AG10803 (cell line): ENCODE measurements at places on chromosomes 3 and 15.

DNA sequence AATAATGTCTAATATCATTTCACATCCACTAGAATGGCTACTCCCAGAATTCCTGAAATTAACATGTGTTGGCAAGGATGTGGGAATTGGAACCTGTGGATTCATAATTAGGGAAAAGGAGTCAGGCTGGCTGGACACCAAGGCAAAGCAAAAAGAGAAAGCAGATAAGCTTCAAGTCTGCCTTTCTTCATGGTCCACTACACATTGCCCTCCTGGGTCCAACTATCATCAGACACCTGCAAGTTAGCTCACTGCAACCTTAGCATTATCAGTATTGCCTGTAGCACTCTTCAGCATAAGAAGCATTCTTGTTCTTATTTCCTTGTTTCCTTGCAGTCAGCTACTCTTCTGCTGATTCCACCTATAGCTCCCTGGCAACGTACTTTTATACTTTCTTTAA, 124.3 kb downstream of the ZNF280D start:
- no peak for DNase-seq

DNA sequence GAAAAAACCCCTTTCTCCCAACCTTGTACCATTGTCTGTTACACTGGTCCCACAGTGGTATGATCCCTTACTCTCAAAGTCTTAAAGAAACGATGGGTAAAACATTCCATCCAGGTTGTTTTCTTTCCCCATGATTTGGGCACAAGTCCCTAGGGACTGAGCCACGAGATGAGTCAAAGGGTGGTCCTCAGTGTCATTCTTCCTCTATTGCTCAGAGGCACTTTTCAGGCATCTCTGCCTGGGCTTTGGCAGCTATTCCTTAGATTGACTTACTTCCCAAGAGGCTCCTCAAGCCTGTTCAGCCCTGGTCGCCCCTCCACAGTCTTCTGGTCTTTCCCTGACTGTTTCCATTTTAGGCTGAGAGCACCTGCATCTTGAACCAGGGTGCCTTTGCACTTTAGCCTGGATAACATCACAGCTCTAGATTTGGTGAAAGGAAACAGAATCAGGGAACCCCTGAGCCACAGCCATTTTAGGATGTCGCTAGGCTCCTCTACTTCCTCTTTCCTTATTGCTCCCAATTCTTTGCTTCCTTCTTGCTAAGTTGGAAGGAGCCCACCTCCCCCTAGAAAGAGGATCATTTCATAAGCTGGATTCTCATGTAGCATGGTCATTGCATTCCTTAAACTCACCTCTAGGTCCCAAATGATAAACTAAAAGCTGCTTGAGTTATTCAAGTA, 131.0 kb upstream of the TPRG1 start:
- no peak for DNase-seq

- peak; percentile 11 for DNase-seq
These were observed 110.9 kb downstream of the SEC22A start for GRCh38 chr3:123312331-123313265.

GRCh38 chr3:4776399-4776979, 202.7 kb upstream of the BHLHE40 start:
- DNase-seq = no peak

GRCh38 chr15:50218691-50219090, 36.7 kb downstream of the SLC27A2 start:
- no peak for DNase-seq

DNA sequence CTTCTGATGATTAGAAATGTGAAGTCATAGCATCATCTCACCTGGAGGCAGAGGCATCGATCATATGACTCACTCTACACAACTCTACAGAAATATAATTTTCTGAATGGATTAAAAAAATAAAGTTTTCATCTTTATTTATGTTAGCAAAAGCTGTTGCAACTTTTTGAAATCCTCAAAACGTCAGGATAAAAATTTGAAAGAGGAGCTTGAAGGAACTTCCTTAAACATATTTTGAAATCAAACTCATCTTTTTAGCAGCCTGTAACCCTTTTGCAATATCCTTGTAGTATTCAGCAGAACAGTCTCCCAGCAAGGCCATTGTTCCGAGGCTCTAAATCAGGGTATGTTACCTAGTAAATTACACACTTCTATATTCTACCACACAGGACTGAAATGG, 985.4 kb downstream of the PLOD2 start:
- no peak for DNase-seq

DNA sequence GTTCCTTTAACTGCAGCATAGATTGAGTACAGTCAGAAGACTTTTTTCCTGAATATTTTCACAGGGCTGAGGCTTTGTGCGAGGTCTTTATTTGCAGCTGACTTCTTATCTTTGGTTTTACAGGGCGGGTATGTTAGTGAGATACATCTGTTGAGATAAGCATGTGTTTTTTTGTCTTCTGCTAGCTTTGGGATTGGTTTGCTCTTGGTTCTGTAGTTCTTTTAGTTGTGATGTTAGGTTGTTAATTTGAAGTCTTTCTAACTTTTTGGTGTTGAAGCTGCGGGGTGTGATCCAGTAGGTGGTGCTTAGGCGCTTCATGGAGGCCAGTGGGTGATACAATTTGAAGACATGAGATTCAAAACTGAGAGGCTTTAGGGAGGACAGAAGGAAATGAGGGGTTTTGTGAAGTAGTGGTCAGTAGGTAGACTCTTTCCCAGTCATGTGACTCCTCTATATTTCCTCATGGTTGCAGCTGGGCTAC, 67.9 kb upstream of the TNFSF10 start:
- no peak for DNase-seq

DNA sequence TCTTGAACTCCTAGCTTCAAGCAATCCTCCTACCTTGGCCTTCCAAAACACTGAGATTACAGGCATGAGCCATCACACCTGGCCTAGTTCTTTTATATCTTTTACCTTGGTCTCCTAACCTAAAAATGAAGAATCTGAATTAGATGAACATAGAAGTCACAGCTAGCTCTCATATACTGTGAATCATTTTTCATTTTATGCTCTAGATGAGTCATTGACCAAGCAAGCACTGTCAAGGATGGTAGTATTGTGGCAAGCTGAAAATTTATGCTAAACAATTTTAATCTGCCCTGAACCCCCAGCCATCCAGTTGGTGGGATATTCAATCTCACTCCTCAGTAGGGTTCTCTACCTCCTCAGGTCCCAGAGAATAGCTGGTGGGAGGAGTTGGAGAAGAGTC, 48.3 kb upstream of the DNAJC13 start:
- DNase-seq = no peak

- no peak for DNase-seq
These were observed 9.2 kb upstream of the TGM5 start for GRCh38 chr15:43275740-43276562.

DNA sequence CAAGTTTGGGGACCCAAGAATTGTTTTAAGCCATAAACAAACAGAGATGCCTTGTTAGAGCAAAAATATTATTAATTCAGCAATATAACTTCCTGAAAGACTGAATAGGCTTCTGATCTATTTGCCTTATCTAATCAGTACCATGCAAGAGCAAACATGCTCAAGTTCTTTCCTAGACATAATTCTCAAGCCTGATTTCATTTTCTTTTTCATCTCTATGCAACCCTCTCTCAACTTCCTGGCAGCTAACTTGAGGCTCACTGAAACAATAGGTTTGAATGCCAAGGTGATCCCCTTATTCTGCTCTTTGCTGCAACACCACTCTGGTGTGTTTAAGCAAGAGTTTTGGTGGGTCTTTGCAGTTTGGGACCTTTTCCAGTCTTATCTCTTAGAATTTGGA, 230.9 kb upstream of the CD96 start:
- no peak for DNase-seq

- DNase-seq = peak; percentile 90
These were observed 68.9 kb downstream of the DUT start for GRCh38 chr15:48400086-48400485.

DNA sequence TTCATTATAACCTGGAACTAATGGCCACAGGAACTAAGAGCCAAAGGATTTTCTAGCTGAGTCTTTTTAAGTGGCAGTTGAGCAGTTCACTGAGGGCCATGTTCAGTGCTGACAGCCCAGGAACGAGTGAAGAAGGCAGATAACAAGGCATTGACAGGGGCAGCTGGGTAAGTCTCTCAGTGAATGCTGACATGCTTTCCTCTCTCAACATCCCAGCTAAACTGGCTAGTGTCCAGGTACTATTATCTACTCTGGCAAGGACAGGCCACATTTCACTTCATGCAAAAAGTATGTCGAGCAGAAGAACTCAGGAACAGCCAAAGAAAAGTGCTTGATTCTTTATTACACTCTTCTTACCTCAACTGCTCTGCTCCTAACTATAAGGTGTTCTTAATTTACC, 515.9 kb downstream of the NLGN1 start:
- peak; percentile 57 for DNase-seq

GRCh38 chr15:85583442-85583841, 203.0 kb downstream of the AKAP13 start:
- no peak for DNase-seq

DNA sequence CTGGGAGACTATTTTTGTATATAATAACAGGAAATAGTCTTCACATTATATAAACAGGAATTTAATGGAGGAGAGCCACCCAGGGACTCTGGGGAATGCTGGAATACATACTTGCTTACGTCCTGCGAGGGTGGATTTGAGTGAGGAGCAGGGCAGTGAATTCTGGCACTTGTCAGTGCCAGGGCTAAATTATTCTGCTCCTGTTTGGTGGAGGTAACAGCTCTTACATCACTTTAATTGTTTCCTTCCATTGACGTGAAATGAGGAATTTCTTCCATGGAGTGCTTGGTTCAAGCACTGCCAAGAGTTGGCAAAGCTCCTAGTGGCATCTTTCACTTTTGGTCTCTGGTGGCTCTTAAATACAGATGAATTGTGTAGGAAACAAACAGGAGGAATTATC, 94.1 kb upstream of the GOLGA8J start:
- peak; percentile 59 for DNase-seq

DNA sequence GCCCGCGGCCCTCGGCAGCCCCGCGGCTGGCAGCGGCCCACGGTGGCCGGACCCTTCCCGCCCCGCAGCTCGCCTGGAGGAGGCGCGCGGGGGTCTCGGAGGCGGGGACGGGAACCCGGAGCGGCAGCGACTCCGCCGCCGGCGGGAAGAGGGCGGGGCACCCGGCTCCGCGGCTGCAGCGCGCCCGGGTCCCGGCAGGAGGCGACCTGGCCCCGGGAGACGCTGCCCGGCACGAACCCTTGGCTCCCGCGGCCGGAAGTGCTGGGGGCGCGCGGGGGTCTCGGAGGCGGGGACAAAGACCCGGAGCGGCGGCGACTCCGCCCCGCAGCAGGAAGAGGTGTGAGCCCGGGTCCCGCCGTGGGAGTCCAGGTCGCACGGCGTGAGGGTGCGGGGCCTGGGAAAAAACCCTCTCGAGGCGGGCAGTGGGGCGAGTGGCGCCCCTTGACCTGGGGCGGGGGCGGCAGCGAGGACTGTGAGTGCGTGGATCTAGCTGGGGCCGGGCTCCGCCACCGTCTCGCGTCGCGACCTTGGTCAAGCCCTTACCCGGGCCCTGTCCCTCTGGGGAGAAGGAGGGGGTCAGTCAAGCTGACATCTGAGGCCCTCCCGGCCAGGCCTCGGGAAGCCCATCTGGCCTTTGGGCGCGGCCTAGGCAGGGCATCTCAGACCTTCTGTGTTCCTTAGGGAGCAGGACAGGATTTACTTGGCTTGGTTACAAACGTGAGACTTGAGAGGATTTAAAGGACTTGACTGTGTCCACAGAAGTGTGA, at the start of gene CIB2:
TSS of gene CIB2 (minus strand) at position 151 of the 767 bp plus-strand sequence. CDS start 230 bp downstream, outside the sequence.
- peak; percentile 57 for DNase-seq

DNA sequence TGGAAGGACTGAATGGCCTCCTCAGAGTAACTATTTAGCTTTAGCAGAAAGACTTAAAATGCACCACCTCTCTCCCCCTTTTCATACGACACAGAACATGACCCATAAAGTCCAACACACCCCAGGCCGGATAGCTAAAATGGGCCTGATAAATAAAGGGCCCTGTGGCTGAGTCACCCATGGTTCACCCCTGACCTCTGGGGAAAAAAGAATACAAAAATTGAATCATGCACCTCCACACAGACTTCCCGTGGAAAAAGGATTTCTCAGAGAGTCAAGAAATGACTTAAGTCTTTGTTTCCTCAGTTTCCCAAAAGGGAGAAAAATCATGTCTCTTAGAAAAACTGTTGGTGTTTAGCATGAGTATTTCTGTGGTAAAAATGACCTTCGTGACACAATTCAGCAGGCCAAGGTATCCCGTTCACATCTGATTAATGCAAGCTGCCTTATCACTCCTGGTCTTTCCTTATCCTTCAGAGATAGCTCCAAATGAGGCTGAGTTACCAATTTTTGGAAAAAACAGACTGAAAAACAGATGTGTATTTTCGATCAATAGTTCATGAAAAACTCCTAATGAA, 34.0 kb upstream of the ARHGEF3 start:
- DNase-seq = no peak

- no peak for DNase-seq
These were observed 30.5 kb downstream of the CCDC32 start for GRCh38 chr15:40534371-40534770.

- peak; percentile 50 for DNase-seq
These were observed 278.9 kb downstream of the KLF13 start for GRCh38 chr15:31605467-31605931.

DNA sequence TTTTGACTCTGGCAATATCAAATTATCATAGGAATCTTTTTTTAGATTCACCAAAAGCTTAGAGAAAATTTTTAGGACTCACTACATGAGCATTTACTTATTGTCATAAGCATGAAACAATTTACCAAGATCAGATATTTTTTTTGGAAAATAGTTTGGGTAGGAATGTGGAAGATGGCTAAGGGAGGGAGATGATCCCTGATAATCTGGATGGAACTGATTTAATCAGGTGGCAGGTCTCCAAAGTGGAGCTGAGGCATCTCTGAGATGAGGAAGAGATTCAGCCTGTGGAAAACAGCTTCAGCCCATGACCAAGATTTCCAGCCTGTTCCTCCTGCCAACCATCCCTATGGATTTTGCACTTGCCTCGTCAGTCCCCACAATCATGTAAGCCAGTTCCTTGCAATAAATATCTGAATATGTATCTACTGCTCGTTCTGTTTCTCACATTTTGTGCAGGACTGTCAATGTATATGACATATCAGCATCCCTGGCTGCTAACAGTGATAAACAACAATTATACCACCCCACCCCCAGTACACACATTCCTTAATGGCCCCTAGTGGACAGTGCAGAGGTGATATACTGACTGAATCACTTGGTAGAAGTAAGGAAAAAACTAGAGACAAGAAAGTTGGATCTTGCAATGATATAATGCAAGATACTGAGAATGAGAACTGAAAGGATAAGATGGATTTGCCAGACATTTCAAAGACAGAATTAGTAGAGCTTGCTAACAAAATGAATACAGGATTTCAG, 183.8 kb downstream of the NEK10 start:
- DNase-seq = no peak

- peak; percentile 65 for DNase-seq
These were observed 268.3 kb downstream of the UACA start for GRCh38 chr15:70494852-70495571.
